ENCODE measurements at places on chromosomes 2 and 18.

- DNase-seq = no peak
Measured at GRCh38 chr2:227848586-227848985, 22.8 kb upstream of the DAW1 start.

DNA sequence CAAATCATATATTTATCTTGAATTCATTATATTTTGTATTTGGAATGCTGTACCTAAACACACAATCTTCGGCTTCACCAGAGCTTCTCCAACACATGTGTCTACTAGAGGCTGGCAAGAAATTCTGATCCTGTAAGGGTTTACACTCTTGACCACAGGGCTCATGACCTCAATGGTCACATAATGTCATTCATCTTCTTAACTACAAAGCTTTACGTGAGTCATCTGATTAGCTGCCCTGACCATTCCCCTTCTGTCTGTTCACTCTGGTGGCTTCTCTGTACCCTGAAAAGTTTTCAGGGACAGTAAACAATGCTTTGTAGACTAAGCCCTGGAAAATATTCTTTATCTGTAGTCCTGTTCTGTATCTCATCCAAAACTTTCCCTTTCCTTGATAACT, 423.9 kb downstream of the CMPK2 start:
- DNase-seq = no peak

DNA sequence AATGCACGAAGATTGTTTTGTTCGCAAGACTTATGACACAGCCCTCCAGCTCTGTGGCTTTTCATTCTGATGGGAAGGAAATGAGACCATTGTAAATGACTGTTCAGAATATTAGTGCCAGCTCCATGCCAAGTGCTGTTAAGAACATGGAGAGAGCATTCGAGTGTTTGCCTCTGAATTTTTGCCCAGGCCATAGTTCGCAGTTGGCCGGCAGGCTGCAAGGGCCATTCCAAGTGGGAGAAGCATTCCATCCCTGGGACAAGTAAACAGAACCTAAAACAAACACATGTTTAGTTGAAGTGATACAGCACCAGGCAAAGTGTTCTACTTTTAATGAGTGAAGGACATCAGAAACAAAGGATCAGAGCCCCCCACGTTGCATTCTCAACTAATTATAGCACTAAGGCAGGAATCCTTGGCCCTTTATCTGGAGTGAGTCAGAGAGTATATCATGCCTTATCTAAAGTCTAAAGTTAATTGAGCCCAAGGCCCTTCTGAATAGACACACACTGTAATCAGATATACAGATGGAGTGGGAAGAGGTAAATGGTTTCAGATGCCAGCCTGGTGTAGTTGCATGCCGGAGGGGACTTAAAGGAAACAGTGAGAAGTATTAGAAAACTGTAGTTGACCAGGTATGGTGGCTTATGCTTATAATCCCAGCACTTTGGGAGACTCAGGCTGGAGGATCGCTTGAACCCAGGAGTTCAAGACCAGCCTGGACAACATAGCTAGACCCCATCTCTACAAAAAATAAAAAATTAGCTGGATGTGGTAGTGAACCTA, 53.3 kb downstream of the NEDD4L start:
- DNase-seq = no peak

GRCh38 chr2:199414465-199414864, 43.3 kb downstream of the SATB2 start:
- DNase-seq = no peak

- no peak for DNase-seq
Measured at GRCh38 chr2:156512451-156512850, 76.3 kb downstream of the GPD2 start.

GRCh38 chr2:85807756-85808155, 54.0 kb downstream of the ATOH8 start:
- no peak for DNase-seq

GRCh38 chr18:58186258-58186948, 142.4 kb downstream of the NEDD4L start:
- peak; percentile 41 for DNase-seq

DNA sequence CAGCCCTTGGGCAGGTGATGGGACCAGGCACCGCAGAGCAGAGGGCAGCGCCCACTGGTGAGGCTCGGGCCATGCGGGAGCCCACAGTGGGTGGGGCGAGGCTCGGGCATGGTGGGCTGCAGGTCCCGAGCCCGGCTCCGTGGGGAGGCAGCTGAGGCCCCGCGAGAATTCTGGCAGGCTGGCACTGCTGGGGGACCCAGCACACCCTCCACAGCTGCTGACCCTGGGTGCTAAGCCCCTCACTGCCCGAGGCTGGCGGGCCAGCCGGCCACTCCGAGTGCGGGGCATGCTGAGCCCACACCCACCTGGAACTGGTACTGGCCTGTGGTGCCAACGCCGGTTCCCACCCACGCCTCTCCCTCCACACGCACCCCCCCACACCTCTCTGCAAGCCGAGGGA, 29.7 kb upstream of the COL3A1 start:
- DNase-seq = no peak

GRCh38 chr2:195570329-195570728, 86.7 kb upstream of the SLC39A10 start:
- DNase-seq = peak; percentile 21

DNA sequence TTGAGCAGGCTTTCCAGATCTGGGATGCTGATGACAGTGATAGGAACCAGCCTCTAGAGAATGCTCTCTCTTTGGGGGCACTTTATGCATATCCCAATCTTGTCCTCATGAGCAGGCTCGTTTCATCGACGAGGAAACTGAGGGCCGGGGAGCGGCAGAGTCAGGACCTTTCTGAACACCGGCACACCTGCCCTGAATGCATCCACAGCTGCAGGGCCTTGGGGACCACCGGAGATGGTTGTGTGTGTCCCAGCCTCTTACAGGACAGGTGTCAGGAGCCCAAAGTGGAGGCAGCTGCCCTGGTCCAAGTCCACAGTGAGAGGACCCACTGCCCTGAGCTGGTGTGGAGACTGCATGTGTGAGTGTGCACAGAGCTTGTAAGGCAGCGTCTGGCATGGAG, 47.6 kb upstream of the FAHD2A start:
- no peak for DNase-seq

GRCh38 chr2:152693033-152693432, 24.2 kb downstream of the PRPF40A start:
- DNase-seq = no peak

GRCh38 chr2:202669841-202670240, 35.1 kb downstream of the FAM117B start:
- no peak for DNase-seq

- no peak for DNase-seq
Measured at GRCh38 chr2:45199973-45200372, 190.7 kb upstream of the SIX2 start.

All from brain pericyte (primary cell).